ENCODE measurements at places on chromosomes 3 and 15.
A peak's percentile ranks its signal among the peaks of the same experiment; 100 is the strongest.

- DNase-seq: no peak
Measured at GRCh38 chr15:77516076-77516475, 95.4 kb downstream of the HMG20A start.

DNA sequence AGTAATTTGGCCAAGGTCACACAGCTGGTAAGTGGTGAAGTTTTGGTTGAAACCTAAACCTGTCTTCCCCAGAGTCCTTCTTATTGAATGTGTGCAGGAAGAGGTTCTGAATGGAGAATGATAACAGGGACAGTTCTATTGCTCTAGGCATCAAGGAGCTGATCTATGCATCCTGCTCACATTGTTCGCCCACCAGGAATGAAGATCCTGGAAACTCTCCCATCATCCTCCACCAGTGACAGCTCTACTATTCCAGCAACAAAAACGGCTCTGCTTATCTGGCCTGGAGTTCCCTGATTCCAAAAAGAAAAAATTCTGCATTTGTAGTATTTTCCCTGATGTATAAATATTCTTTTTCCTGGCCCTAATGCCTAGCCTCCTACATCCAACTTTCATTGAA is 16.4 kb upstream of the TNFAIP8L3 start:
- no peak for DNase-seq

DNA sequence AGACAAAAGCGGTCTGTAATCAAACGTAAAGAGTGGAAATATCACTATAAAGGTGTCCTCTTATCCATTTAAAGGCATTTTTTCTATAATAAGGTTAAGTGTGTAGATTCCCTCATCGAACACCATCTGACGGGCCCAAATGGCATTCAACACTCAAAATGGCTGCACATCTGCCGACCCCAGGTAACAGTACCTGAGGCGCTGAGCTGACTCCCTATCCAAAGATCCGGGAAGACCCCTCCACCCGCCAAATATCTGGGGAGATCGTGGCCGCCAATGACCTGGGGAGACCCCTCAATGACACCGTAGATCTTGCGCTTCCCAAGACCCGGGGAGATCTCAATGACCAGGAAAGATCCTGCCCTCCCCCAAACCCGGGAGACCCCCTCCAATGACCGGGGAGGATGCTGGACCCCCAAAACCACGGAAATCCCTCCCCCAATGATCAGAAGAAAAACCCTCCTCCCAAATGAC is 476 bp downstream of the IP6K2 start:
- DNase-seq: no peak

- no peak for DNase-seq
Measured at GRCh38 chr3:9768141-9768775, 1.5 kb downstream of the CAMK1 start.

DNA sequence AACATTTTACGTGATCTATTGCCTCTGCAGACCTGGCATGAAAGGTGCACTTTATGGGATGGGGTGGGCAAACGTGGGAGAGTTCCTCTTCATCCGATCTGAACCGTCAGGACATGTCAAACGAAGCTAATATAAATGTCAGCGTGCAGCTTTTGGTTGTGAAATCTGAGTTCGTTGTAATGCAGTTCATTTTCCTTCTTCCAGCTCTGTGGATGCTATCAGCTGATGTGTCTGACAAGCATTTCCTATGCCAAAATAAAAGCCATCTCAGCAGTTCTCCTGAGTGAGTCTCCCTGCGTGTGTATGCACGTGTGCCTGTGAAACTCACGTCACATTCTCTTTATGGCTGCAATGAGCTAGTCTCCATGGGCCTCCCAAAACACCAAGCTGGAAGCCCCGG is 512.3 kb downstream of the MCTP2 start:
- DNase-seq: no peak

- no peak for DNase-seq
Measured at GRCh38 chr3:62039586-62039985, 333.8 kb downstream of the FEZF2 start.

GRCh38 chr3:175704366-175705055 is 845.4 kb downstream of the NAALADL2 start:
- DNase-seq: peak; percentile 2

DNA sequence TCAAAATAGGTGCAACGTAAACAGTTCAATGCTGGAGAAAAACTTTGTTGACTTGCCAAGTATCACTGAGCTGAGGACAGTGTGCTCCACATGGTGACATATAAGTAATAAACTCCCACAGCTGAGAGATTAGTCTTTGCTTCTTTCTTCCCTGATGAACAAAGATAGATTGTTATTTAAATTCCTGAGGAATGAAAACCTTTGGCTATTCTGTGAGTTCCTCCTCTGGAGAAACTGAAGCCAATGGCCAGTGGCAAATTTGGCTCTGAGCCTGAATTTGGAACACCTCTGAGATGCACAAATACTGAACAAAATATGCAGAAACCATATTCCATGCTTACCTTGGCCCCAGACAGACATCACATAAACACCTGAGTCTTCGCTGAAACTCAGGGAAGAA is 63.3 kb downstream of the RPL22L1 start:
- DNase-seq: no peak

DNA sequence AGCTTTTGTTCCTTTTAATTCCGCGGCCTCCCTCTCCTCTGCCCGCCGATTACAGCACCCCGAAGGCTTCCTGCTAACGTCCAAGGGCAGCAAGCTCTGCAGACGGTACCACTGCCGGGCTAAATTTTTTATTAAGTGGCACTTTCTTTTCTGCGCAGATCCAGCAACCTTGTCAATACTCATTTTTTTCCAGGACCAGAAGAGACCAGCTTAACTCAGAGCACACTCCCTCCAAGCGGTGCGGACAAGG is 542 bp upstream of the MEIS2 start:
- peak; percentile 73 for DNase-seq

DNA sequence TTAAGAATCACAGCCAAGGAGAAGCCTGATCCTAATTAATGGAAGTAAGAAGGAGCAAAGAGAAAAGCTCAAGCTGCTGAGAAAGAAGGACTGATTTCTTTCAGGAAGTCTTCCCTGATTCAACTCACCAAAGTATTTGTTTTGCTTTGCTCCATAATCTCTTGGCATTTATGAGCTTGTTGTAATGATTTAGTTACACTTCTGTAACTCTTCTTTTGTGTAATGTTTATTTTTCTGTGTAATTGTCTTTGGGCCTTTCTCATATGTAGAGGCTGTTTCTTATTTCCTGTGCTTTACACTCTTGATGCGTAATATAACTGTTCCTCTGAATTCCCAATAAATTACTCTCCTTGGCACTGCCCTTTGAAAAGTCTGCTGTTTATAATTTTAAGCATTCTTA is 80.0 kb downstream of the COL6A5 start:
- DNase-seq: no peak

DNA sequence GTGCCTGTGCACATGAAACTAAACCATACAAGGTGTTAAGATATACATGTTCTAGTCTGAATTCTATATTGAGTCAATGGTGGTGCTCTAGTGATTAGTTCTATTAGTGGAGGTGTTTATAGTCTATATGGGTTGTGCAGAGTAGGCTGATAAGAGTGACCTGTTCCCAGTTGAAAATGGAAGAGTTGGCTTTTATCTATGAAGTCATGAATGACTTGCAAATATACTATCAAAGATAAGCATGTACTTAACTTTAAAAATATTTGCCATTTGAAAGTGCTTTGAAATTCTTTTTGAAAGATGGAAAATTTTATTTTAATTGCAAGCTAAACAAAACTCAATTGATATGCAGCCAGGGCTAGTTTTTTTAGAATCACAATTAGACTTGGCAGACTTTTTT is 150.6 kb upstream of the SGO1 start:
- DNase-seq: no peak

GRCh38 chr3:150106740-150107428 is 136.2 kb upstream of the PFN2 start:
- no peak for DNase-seq

DNA sequence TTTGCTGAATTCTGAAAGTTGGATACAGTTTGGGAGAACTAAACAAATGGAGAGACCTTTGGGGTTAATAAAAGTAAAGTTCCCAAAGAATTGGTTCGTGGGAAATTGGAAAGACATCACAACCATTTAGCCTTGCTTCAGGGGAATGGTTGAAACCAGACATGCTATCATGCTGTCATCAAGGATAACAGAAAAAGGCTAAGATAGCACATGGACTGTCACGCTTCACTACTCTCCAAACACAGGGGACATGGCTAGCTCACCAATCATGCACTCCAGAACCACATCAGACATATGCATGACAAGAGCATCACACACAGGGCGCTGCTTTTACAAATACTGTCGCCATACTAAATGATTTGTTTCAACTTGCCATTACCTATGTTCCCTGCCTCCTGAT is 671.7 kb upstream of the ROBO1 start:
- DNase-seq: no peak

GRCh38 chr15:84681831-84682230 is 23.8 kb upstream of the NMB start:
- no peak for DNase-seq

- DNase-seq: no peak
Measured at GRCh38 chr3:51642462-51642861, 28.6 kb upstream of the TEX264 start.

DNA sequence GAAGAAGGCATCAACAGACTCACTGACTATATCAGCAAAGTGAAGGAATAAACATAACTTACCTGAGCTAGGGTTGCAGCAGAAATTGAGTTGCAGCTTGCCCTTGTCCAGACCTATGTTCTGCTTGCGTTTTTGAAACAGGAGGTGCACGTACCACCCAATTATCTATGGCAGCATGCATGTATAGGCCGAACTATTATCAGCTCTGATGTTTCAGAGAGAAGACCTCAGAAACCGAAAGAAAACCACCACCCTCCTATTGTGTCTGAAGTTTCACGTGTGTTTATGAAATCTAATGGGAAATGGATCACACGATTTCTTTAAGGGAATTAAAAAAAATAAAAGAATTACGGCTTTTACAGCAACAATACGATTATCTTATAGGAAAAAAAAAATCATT is 17.8 kb downstream of the LMOD3 start:
- no peak for DNase-seq

GRCh38 chr3:170565495-170565894 is 20.4 kb downstream of the SLC7A14 start:
- DNase-seq: no peak

All from GM13977 (cell line).